Iris pigment epithelial cell (primary cell): ENCODE measurements at places on chromosomes 5 and 9.
A peak's percentile ranks its signal among the peaks of the same experiment; 100 is the strongest.

GRCh38 chr9:130565792-130566191, 13.6 kb upstream of the FUBP3 start:
- peak; percentile 68 for DNase-seq

DNA sequence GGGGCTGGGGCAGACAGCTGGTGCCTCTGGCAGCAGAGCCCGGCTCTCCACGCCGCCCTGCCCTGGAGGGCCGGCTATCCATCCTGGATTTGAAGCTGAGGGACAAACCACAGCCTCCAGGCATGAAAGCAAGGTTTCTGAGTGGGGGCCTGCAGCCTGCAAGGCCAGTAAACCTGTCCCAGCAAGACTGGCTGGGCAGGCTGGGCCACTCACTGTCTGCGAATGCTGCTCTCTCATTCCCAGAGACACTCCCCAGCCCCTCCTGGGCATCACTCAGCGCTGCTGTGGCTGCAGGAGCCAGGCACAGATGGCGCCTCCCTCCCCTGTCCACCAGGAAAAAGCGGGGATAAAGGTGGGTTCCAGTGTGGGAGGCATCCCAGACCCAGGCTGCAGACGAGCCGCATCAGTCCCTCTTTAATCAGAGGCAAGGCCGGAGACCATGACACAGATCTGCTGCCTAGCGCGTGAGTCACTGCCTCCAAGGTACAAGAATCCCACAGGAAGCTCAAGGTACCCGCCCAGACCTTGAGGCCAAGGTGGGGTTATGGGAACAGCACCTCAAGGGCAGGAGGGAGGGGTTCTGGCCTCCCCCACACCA, 118.0 kb downstream of the VAV2 start:
- peak; percentile 84 for DNase-seq

- DNase-seq = peak; percentile 94
These were observed 4.2 kb downstream of the DHX29 start for GRCh38 chr5:55303238-55303690.

DNA sequence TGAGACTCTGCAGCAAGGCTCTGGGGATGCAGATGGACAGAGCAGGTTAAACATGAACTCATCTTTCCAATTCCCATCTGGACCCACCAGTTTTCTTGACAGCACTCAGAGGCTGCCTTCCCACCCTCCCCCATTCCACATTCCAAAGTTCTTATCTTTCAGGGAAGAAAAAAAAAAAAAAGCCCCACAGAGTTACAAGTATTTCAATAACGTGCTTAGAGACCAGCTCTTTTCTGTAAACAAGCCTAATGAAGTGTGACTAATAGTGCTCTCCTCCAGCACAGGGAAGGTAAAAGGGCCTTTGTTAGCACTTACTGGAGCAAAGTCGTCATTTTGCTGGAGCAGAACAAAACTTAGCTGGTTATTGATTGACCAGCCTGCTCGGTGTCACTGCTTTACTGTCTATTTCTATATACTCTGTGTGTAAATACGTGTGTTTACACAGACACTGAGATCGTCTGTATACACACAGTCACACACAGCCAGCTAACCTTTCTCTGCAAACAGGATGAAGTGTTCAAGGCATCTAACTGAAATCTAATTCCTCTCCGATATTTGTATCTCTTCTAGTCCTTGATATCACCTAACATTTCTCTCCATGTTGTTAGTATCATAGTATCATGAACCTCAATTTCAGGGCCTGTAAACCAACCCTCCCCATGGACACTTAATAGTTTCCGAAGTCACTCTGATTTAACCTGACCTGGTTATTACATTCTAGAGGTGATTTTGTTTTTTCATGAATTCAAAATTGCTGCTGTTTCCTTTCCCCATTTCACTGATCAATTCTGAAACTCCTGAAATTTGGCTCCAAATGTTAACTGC, 84.9 kb downstream of the ZNF608 start:
- peak; percentile 89 for DNase-seq

GRCh38 chr9:12723409-12724028, 30.3 kb downstream of the TYRP1 start:
- DNase-seq = peak; percentile 36

DNA sequence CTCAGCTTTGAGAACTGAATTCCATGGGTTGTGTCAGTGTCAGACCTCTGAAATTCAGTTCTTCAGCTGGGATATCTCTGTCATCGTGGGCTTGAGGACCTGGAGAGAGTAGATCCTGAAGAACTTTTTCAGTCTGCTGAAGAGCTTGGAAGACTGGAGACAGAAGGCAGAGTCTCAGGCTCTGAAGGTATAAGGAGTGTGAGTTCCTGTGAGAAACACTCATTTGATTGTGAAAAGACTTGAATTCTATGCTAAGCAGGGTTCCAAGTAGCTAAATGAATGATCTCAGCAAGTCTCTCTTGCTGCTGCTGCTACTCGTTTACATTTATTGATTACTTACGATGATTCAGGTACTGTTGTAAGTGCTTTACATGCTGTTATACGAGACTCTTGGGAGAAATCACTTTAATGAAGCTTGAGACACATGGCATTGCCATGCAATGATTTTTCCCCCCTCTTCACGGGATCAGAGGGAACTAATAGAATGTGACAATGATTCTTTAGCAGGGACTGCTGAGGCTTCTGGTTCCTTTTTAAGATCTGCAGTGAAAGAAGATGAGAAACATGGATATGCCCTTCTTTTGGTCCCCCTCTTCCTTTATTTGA, 63.8 kb downstream of the PTTG1 start:
- DNase-seq = no peak

- no peak for DNase-seq
These were observed 125.7 kb downstream of the COL23A1 start for GRCh38 chr5:178464431-178465048.

GRCh38 chr9:108477529-108478006, 378.2 kb downstream of the ACTL7B start:
- peak; percentile 89 for DNase-seq

GRCh38 chr5:127028822-127029457, 1.4 kb downstream of the MARCHF3 start:
- DNase-seq = no peak

- peak; percentile 79 for DNase-seq
These were observed 13.8 kb upstream of the COL15A1 start for GRCh38 chr9:98929895-98930341.

GRCh38 chr5:42953041-42953440, 87.1 kb downstream of the ANXA2R start:
- peak; percentile 38 for DNase-seq

DNA sequence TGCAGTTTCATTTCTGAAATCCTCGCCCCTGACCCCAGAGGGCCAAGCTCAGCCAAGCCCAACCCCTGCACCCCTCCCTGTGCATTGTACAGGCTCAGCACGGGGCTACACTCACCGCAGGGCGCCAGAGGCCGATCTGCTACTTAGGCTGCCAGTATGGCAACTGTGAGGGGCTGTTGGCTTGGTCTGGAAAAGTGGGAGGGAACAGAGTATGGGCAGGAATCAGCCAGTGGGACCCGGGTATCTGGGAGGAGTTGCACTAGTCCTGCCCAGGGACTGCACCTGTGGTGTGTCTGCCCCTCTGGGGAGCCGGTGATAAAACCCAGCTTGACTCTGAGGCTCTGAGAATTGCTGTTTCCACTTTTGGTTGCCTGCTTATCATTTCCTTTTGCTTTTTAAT, 167.4 kb upstream of the KIF2A start:
- no peak for DNase-seq

GRCh38 chr5:72234868-72235267, 85.2 kb downstream of the MRPS27 start:
- no peak for DNase-seq

GRCh38 chr9:98839724-98840123, 32.3 kb downstream of the GALNT12 start:
- no peak for DNase-seq

DNA sequence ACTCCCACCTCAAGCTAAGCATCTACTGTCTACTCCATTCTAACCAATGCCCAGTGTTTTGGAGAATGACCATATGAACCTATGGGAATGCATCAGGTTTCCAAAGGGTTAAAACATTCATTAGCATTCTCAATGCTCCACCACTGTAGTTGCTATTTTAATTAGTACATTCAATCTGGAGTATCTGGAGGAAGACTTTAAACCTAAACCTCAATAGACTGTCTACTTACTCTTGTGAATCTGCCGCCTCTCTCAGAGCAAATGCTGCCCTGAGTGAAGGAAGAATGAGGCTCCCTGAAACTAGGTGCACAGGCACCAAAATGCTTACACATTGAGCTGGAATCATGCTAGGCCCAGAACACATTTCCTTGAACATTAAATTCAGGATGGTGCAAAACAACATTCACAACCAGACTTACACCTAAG, 2.0 kb downstream of the ENC1 start:
- DNase-seq = peak; percentile 26

GRCh38 chr5:15943487-15943886, 236.1 kb downstream of the MARCHF11 start:
- DNase-seq = peak; percentile 70

DNA sequence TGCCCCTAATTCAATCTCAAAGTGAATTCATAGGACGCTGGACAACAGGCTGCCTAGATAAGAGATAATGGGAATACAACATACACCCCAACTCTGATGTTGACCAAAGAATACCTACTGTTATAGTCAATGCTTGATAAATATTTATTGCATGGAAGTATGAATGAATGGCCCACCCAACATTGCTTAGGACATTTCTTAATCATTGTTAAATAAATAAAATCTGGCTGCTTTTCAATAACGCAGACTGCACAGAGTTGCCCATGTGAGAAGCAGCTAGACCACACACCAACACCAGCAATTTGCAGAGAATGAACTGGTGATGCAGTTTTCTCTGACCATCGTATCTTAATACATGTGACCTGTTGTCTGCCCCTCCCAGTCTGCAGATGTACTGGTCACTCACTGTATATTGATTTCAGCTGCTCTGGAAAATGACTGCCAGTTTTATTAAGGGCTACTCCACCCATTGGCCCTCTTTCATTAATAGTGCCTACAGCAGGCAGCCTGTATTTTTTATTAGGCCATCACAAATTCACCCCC, 236.2 kb upstream of the WWC1 start:
- no peak for DNase-seq

GRCh38 chr5:152164860-152165259, 240.2 kb upstream of the GLRA1 start:
- DNase-seq = no peak

GRCh38 chr9:90860382-90860781, 58.8 kb downstream of the SYK start:
- no peak for DNase-seq

DNA sequence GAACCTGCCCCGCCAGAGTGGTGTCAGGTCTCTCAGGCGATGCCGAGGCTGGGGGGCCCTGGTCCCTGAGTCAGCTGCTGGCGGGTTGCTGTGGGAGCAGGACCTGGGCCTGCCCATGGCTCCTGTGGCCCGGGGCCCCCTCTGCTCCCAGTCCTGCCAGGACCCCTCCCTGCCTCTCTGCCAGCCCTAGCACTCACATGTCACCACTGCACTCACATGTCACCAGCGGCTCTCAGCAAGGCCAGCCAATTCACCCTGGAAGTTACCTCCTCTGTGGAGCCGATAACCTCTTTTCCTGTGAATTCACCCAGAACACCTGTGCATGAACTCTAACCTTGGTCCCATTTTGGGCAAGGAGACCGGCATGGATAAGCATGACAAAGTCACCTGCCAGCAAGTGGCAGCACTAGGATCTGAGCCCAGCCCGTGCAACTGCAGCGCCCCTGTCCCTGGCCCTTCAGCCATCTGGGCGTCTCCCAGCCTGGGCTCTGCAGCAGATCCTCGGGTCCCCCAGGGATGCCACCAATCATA, 170.2 kb downstream of the GAPVD1 start:
- DNase-seq = no peak

DNA sequence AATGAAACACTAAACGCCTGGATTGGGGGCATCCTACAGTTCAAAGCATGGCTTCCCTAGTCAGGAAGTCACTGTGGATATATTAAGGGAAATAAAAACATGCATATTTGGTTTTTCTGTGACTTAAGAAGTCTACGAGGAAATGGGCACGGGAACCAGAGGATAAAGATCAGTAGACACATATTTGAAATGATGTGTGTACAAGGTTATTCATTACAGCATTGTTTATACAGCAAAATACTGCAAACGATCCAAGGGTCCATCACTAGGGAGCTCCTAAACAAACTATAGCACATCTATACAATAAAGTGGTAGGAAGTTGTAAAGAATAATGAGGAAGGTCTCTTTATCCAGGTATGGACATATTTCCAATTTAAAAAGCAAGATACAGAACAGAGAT, 71.8 kb downstream of the EFNA5 start:
- no peak for DNase-seq

- peak; percentile 29 for DNase-seq
These were observed 31.3 kb downstream of the CPEB4 start for GRCh38 chr5:173919443-173919842.

DNA sequence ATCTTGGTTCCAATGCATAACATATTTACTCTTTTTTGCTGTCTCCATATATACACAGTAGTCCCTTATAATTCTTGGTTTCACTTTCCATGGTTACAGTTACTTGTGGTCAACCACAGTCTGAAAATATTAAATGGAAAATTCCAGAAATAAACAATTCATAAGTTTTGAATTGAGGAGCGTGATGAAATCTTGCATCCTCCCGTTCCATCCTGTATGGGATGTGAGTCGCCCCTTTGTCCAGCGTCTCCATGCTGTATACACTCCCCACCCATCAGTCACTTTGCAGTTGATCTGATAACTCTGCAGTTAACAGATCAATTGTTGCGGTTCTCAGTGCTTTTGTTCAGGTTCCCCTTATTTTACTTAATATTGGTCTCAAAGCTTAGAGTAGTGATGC, 11.5 kb upstream of the FAF2 start:
- DNase-seq = peak; percentile 60

- peak; percentile 45 for DNase-seq
These were observed 11.8 kb upstream of the MRNIP start for GRCh38 chr5:179870403-179870903.

DNA sequence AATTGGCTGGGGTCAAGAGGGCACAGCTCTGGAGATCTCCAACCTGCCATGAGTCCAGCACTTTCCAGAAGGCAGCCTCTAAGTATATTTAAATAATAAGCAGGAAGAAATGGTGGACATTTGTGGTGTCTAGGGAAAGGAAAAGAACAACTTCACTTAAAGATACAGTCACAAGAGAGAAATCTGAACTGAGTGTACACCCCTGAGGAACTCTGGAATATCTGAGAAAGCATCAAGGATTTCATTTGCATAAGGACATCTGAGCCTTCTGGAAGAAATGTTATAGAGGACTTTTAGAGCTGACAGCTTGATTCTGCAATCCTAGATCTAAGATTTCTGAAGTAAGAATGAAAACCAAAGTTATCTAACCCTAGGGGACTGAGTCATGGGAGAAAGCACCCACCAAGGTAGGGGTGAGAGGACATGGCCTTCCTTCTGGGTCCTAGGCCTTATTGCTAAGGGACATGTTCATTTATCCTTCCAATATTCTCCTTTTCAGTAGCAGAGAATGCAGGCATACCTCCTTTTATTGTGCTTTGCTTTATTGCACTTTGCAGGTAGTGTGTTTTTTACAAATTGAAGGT, 253.4 kb upstream of the SLC24A2 start:
- DNase-seq = no peak

GRCh38 chr9:93577078-93577974, 942 bp downstream of the PHF2 start:
- no peak for DNase-seq

DNA sequence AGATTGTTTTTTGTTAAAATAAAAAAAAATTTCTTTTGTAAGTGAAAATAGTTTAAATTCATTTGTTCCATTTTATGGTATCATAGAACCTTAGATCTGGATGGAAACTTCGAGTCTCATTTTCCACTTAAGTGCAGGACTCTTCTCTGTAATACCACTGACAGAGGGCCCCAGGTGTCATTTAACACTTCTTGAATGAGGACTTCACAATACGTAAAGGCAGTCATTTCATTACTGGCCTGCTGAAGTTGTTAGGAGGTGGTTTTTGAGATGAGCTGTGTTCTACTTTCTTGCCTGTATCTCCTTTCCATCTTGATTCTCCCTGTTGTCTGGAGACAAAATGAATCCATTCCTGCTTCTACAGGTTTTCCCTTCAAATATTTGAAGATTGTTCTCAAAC, 455.3 kb downstream of the DMRT2 start:
- DNase-seq = no peak
